Activated CD4-positive, alpha-beta T cell treated with anti-CD3 and anti-CD28 coated beads, Interleukin-2, amount 10 ng/mL, durations not matched to agents 24 days and 14 days (primary cell): ENCODE measurements at places on chromosomes 12 and 14.

DNA sequence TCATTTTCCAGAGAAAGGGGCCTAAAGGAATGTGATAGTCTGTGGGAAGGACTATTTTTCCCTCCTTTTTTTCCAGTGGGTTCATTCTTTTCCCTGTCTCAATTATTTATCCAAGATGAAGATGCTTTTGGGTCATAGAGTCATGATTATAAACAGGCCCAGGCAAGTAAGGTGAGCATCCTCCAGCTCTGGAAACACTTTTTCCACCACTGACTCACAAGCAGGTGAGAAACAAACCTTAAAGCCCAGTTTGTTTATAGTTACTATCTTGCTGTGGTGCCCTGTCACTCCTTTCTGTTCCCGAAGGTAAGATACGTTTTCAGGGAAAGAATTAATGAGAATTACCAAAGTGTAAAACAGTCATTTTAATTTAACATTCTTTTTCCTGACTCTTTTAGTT, 107.7 kb upstream of the IFNG-AS1 start:
- DNase-seq = no peak

- no peak for DNase-seq
Measured at GRCh38 chr12:3160081-3160480, 82.9 kb downstream of the TSPAN9 start.

GRCh38 chr14:64688811-64689281, 15.4 kb upstream of the PLEKHG3 start:
- DNase-seq = no peak

- no peak for DNase-seq
Measured at GRCh38 chr14:70663707-70664179, 22.0 kb downstream of the TTC9 start.

- no peak for DNase-seq
Measured at GRCh38 chr12:1844661-1845409, 24.5 kb downstream of the LRTM2 start.

- peak; percentile 50 for DNase-seq
Measured at GRCh38 chr14:101716077-101716950, 45.2 kb upstream of the PPP2R5C start.

GRCh38 chr12:3150931-3151835, 74.0 kb downstream of the TSPAN9 start:
- DNase-seq = no peak

DNA sequence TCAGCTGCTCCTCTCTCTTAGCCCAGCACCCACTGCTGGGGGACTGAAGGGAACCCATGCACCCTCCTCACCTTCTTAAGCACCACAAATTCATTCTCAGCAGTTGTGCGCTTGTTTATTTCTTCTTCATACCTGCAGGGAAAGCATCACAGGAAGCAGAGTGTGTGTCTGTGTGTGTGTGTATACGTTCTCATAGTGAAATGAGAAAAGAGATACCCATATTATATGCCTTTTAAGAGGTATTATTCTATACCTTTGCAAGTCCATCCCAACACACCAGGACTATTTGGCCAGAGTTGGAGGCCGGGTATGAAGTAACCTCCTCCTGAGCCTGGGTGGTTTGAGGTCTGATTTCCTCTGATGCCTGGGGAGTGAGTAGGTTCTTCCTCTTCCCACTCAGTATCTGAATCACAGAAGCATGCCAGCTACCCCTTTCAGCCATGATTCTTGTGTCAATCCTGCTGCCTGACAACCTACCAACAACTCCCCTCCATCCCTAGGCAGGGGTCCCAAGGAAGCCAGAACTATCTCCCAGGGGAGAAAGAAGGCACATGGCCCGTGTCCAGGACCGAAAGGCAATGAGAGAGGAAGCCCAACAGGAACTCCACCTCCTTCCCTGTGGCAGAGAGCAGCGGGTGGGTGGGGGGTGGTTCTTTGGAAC, 3.0 kb downstream of the KRT73 start:
- no peak for DNase-seq

DNA sequence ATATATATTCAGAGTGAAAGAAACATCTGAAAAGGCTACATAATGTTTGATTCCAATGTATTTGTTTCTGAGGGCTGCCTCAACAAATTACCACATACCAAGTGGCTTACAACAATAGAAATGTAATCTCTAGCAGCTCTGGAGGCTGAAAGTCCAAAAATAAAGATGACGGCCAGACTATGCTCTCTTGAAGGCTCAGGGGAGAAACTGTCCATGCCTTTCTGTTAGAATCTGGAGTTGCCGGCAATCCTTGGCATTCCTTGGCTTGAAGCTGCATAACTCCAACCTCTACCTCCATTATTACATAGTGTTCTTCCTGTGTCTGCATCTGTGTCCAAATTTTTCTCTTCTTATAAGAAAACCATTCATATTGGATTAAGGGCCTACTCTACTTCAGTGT, 68.1 kb upstream of the PLEKHG7 start:
- no peak for DNase-seq

GRCh38 chr12:77679686-77680085, 151.0 kb upstream of the NAV3 start:
- DNase-seq = no peak

GRCh38 chr12:122560138-122560537, 33.1 kb downstream of the KNTC1 start:
- DNase-seq = no peak

DNA sequence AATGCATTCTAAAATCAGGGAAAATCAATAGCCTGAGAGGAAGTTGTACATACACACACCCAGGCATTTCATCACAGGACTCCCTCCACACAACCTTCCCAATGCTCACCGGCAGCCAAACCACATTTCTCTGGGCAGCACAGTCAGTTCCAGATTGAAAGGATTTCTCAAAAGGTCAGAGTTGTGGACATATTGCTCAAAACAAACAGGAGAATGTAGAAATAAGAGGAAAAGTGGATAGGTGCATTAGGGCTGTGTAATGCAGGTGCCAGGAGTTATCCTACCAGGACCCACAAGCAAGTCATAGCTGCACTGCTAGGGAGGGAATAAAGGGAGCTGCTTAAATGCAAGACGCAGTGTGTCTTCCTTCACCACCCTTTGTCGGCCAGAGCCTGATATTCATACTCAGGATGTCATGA, 62.9 kb downstream of the GCH1 start:
- DNase-seq = no peak

GRCh38 chr12:90672081-90672480, 282.9 kb downstream of the CCER1 start:
- DNase-seq = no peak

- DNase-seq = no peak
Measured at GRCh38 chr12:2049604-2050540, 2.9 kb upstream of the CACNA1C start.

DNA sequence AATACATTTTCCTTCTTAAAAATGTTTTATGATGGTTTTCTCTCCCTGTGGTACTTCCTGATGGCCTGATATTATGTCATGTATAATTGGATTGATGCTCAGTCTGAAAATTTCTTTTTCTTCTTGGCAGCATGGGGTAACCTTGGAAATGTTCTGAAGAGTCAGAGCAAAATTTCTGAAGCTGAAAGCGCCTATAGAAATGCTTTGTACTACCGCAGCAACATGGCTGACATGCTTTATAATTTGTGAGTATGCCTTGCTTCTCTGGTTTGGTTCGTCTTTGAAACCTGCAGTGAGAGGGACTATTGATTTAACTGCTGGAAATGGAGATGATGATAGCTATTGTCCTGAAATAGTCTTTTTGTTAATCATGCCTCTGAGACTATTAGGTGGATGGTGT, 243.6 kb downstream of the TMTC2 start:
- no peak for DNase-seq
